ENCODE measurements at places on chromosomes 7 and 10. TPM values are rescaled to one million over a fixed set of nuclear protein-coding genes. Genes with fewer than 3 reads are reported as not detected.

Gene CYP26C1
- 0.42 TPM for total RNA-seq

Gene TACR2
- total RNA-seq: not detected

GRCh38 chr7:54847921-54848320 is 88.9 kb upstream of the SEC61G start:
- no peak for DNase-seq

DNA sequence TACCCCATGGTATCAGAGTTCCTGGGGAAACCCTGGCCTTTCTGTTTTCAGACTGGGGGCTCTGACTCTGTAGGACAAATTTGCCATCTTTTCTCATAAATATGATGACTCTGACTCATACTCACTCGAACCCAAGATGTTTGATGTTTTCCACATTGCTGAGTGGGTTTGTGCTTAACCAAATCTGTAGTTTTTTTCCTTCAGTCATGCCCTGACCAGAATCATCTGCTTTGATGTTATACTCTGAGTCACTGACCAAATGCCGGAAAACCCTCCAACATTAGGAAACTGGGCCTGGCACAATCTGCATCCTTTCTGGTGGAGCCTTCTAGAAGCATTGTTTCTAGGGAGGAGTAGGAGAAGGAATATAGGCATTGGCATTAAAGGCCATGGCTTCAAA is 118.7 kb downstream of the C10orf105 start:
- DNase-seq: no peak

Gene CTAGE4
- total RNA-seq: 6.2 TPM

Gene GPR146
- total RNA-seq: 1.4 TPM

DNA sequence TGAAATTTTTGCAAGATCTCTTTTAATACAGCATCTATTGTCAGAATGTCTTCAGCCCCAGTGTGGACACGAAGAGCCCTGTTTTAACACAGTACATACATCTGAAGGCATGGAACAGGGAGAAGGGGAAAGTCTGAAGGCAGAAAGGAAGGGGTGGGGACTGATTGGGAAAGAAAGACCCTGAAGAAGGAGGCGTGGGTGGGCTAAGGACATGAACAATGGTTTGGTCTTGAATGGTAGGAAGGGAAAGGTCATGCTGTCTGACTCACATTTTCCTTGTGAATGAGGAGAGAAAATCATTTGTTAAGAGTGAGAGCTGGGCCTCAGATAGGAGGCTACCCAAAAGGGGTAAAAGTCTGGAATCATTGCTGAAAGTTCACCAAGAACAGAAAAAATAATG is 297.1 kb downstream of the GALNT17 start:
- no peak for DNase-seq

GRCh38 chr10:60975716-60976115 is 31.7 kb upstream of the RHOBTB1 start:
- no peak for DNase-seq

DNA sequence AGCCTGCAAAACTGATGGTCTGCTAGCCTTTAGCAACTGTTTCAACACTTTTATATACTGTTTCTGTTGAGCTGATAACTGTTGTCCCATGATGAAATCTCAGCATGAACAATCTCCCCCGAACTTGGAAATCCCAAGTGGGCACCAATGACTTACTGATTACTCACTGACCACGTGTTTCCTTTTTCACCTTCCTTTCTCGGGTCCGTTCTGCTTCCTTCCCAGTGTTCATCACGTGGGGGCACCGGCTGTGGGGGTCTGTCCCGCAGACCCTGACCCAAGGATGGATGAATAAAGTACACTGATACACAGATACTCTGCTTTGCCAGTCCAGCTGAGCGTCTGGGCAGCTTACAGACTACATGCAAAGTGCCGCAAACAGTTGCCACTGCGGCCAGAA is 39.0 kb upstream of the RASGEF1A start:
- no peak for DNase-seq

- DNase-seq: no peak
Measured at GRCh38 chr7:123941391-123942180, 16.5 kb downstream of the SPAM1 start.

DNA sequence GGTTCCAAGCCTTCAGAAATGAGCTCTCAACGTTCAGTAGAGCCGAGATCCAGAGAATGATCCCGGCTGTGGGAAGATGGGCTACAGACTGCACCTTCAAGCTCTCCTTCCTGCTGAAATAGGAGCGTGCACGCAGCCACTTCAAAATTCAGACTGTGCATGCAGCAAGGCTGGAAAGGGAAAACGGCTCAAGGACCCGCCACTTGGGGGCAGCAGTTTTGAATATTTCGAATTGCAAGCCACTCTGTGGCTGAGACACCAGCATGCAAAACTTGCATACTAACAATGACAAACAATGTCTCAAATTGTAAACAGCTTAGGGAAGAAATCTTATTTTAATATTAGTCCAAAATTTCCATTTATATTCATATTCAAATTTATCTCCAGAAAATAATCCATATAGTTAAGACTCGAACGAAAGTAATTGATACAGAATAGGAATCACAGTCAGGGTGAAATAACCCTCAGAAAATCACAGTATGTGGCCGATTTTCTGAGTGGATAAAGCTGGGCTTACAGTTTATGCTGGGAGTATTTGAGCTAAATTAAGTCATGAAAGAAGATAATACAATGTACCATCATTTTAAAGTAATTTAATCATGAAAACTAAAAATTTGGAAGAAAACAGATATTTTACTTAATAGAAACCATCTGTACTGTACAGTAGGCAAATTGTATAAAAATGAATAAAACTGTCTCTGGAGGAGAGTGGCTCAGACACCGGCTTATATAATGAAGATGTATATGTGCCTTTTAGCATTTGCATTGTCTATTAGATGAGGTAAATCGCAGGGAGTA is 137.9 kb upstream of the MKI67 start:
- DNase-seq: peak; percentile 77

DNA sequence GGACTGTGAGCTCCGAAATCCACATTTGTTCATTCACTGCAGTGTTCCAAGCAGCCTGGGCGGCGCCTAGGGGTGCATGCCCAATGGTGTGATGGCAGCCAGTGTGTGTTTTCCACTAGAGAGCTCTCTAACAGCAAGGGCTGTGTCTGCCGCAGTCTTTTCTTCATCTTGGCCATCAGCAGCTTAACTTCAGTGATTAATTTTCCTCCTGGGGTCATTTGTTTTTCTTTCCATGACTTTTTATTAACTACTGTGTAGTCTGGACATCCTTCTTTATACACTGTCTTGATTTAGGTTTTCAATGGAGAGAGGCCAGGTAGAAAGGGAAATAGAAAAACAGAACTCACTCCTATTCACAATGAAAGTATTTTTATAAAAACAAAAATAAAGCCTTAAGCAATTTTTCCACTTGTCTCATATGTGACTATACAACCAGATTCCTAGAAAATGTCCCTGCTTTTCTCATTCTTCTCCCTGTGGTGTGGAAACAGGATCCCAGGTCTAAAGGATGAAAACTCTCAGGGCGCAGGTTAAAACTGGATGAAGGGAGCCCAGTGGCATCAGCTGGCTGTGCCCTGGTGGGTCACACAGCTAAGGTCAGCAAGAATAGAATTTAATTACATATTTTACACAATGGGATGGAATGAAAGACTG is 176.8 kb downstream of the PKD1L1 start:
- DNase-seq: no peak

DNA sequence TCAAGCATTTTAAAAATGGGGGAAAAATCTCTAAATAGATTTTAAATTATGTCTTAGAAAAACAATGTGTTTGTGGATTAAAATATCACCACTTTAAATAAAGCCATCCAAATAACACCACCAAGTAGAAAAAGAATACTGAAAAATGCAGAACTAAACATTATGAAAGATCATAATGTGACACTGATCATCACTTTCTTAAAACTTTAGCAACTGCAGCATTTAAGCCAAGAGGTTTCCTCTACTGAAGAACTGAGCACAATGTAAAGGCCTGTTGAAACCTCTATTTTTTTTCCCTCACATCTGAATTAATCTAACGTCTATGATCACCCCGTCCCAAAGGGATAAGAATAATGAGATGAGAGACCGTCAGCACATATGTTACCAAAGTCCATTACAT is 18.6 kb downstream of the MINDY3 start:
- DNase-seq: no peak

- no peak for DNase-seq
Measured at GRCh38 chr7:151273651-151274390, 25.3 kb upstream of the SMARCD3 start.

GRCh38 chr10:130867446-130868194 is 443.9 kb downstream of the TCERG1L start:
- DNase-seq: no peak

Gene UCMA
- total RNA-seq: not detected

Gene ZNF804B
- total RNA-seq: not detected

Gene CALML3
- not detected for total RNA-seq

Gene MAGI2
- 14.7 TPM for total RNA-seq

DNA sequence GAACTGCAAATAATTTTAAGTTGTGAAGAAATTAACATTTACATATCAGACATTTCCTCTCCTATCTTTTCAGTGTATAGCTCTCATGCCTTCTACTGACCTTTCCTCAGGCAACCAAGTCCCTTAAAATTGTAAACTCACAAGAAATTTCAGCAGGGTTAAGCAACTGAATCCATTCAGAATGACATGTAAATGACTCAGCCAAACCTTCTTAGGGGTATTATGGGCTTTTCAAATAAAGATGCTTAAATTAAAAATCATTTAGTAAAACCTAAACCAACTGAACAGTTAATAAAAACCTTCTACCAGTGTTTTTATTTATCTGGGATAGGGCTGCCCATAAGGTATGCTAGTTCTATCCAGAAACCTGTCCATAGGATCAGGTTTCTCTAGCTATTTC is 20.7 kb downstream of the WAPL start:
- no peak for DNase-seq

Gene SH2B2
- 9.4 TPM for total RNA-seq

- DNase-seq: no peak
Measured at GRCh38 chr10:13795653-13796555, 209.1 kb downstream of the PRPF18 start.

DNA sequence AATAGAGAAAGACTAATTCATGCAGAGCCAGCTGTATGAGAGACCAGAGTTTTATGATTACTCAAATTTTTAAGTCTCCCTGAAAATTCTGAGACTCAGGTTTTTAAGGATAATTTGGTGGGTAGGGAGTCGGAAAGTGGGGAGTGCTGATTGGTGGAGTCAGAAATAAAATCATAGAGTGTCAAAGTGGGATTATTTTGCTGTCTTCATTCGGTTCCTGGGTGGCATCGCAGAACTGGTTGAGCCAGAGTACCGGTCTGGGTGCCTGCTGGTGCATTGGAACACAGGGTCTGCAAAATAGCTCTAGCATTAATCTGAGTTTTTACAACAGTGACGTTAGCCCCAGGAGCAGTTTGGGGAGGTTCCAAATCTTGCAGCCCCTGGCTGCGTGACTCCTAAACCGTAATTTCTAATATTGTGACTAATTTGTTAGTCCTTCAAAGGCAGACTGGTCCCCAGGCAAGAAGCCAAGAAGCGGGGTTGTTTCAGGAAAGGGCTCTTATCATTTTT is 32.4 kb downstream of the GPRIN2 start:
- DNase-seq: no peak

GRCh38 chr7:8109196-8110022 is 140.8 kb downstream of the GLCCI1 start:
- no peak for DNase-seq

- no peak for DNase-seq
Measured at GRCh38 chr7:83984076-83984475, 210.5 kb downstream of the SEMA3A start.
